ENCODE measurements at places on chromosomes 7 and 10.
A peak's percentile ranks its signal among the peaks of the same experiment; 100 is the strongest.

DNA sequence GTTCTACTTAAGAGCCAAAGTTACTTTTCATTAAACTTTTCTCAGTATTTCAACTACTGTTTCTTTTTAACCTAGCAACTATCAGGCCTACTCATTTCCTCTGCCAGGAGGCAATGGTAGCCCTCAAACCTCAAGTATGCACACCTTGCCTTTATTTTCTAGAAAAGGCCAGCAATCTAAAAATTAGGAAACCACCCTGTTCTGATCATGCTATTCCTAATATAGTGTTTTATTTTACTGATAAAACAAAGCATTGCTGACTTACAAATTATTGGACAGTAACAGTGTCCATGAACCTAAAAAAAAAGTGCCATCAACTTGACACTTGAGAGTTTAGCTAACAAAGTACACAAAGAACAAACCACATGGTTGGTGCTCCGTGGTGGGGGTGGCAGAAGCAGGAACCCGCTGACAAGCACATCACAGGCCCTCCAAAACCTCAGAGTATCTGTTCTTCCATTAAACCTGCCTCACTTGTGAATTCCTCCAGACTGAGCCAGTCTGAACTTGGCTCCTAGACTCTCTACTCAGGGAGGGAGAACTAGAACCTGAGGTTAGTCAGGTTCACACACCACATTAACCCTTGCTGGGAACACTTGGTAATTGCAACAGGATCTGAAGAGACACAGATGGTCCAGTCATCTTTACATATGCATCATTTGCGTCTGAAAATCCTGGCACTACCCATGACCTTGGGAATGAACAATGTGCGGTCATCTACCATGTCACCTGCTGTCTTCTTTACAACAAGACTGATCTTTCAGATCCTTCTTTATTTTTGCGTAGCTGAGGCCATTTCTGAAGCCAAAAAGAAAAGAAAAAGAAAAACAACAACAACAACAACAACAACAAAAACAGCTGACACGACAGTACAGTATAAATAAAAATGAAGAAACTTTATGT is 31.9 kb downstream of the PIP4K2A start:
- peak; percentile 62 for DNase-seq

DNA sequence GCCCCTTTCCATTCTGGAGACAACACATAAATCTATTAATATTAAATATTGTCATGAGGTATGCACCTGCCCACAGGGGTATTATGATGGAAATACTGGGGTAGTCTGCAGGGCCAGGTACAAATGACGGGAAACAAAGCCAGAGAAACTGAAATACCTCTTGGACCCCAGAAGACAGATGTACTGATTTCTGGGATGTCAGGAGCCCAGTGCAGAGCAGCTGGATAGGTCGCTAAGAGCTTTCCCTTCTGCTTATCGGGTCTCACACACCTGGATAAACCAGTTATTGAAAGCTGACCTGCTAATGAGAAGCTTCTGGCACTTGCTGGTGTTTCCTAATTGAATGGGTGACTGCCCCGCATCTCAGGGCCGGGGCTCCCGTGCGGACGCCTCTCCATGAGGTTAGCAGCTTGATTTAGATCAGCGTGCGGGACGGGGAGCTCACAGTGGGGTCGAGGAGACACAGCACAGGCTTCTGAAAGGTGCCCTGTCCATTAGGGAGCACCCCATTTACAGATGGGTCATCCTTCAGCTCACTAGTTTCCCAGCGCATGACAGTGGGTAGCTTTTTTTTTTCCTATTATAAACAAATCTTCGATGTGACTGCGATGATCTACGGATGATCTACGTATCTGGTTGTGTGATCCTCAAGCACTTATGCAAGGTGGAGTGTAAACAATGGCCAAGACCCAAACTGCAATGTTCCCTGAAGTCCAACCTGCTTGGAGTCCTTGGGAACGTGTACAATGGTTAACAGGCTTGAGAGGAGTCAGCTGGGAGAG is 1.5 kb upstream of the INSIG1 start:
- no peak for DNase-seq

DNA sequence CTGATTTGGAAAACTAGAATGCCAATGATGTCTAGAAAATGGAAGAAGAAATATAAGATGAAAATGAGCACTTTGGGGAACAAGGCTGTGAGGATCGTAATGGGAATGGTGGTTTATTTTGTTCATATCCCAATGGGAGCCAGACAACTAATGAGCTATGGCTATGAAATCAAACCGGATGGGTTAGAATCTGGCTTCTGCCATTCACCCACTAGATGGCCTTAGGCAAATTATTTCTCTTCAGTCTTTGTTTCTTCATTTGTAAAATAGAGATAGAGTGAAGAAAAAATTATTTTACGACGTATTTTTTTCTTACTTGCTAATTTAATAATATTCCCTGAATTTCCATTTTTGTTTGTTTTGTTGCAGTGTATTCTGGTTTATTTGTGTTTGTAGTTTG is 572.1 kb upstream of the IGFBP3 start:
- DNase-seq: no peak

DNA sequence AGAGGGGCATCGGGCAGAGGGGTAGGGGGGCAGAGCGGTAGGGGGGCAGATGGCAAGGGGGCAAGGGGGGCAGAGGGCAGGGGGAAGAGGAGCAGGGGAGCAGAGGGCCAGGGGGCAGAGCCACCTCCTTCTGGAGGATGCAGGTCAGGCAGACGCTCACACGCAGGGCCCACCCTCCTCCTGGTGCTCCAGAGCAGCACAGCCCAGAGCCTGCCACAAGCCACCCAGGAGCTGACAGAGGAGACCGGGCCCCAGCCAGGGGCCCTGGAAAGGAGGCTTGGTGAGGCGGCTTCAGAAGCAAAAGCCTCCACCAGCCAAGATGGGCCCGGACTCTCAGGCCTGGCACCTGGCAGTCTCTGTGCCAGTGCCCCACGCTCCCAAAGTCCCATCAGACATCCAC is 13.1 kb downstream of the MAD1L1 start:
- DNase-seq: no peak

GRCh38 chr7:156305351-156305750 is 335.2 kb upstream of the RNF32 start:
- no peak for DNase-seq

- no peak for DNase-seq
Observed at GRCh38 chr7:149423449-149424110, 37.3 kb downstream of the ZNF777 start.

DNA sequence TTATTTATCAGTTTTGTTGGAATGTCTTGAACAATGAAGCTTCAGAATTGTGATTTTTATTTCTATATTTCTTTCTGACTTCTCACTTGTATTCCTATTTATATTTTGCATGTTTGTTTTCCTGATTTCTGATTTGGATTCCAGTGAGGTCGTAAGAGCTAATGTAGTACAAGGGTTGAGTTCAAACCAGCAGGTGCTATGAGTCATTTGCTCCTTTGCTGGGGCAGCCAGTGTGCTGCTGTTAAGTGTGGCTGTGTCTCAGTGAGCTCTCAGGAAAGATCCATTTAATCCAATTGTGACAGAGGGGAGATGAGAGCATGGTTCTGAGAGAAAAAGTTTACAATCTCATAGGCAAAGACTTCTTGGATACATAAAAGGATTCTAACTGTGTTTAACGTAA is 48.6 kb downstream of the MCU start:
- DNase-seq: no peak

GRCh38 chr7:376306-377079 is 86.5 kb downstream of the FOXL3 start:
- no peak for DNase-seq

GRCh38 chr7:7920056-7920455 is 48.5 kb upstream of the GLCCI1 start:
- no peak for DNase-seq

DNA sequence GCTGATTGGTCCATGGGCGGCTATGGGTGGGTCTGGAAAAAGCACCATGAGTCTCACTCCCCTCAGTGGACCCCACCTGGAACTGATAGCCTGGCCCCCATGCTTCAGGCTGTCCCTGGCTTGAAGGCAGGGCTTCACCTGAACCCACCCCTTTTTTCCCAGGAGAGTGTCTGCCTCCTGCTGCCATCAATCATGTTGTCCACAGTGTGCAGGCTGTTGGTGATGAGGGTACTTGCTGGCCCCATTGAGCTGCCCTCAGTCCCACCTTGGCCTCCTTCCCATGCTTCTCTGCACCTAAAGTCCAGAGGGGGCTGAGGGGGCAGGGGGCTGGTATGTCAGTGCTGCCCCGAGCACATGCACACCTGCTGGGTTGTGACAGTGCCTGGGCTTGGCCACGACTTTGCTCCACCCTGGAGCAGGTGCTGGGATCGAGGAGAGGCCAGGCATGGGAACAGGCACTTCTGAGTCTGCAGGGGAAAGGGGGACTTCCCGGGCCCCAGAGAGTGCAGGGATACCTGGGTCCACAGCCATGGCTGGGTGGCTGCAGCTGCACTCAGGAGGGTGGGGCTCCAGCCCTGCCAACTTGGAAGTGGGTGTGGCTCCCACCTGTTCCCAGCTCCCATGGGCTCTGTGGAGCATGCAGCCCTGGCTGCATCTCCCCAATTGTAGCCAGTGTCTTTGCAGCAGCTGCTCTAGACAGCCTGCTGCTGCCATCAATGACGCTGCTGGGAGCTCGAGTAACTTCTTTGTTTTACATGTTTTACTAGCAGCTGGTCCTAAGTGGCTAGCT is 56.9 kb downstream of the ADK start:
- no peak for DNase-seq

DNA sequence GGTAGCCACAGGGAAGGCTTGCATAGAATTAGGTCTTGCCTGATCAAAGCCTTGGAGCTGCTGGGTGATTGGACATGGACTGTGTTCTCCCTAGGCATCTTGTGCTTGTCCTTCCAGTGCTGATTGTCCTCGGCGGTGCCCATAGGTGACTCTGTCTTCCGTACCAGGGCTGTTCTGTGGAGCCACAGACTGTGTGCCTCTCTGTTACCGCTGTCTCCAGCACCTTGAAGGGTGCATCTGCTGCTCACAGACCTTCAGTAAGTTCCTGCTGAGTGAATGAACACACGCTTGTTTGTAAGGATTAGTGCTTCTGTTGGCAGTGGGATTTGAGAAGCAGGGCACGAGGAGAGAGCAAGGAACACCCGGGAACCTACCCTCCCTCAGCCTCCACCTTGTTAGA is 116.7 kb downstream of the CELF2 start:
- no peak for DNase-seq

GRCh38 chr7:41882256-41882655 is 179.4 kb upstream of the INHBA start:
- DNase-seq: no peak

DNA sequence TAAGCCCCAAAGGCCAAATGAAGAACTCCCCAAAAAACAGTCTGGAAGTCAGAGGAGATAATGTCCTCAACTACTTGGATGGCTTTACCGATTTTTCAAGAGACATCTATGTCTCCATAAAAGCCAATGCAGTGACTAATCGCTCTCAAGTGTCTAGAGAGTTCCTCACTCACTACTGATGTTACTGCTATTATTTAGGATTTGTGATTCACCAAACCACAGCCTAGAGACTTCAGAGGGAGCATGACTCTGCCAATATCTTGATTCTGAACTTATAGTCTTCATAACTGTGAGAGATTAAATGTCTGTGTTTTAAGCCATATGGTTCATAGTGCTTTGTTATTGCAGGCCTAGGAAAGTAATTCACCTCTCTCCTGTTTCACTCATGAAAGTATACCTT is 160.2 kb downstream of the IPMK start:
- peak; percentile 93 for DNase-seq

GRCh38 chr7:80679921-80680907 is 41.8 kb downstream of the CD36 start:
- no peak for DNase-seq

- DNase-seq: no peak
Observed at GRCh38 chr7:35524112-35524804, 170.7 kb downstream of the HERPUD2 start.

GRCh38 chr7:66529883-66530610 is 98.6 kb upstream of the KCTD7 start:
- DNase-seq: no peak

DNA sequence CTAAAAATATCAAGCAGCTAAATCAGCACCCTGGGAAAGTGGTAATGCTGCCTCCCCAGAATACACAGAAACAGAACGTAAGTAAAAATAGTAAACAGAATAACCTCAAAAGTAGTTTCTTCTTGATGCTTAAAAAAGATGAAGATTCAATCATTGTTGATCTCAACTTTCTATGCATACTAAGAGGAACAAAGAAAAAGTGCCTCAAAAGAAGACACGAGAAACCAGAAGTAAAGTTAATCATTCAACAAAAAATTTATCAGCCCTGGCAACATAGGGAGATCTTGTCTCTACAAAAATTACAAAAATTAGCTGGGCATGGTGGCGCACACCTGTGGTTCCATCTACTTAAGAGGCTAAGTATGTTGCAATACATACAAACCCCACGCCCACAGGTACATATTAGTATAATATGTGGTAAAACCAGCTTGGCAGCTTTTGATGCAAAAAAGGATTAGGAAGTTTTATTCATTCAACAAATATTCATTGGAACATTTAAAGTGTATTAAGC is 153.7 kb downstream of the NRBF2 start:
- DNase-seq: no peak

- peak; percentile 2 for DNase-seq
Observed at GRCh38 chr10:99595770-99596465, 24.3 kb downstream of the SLC25A28 start.

DNA sequence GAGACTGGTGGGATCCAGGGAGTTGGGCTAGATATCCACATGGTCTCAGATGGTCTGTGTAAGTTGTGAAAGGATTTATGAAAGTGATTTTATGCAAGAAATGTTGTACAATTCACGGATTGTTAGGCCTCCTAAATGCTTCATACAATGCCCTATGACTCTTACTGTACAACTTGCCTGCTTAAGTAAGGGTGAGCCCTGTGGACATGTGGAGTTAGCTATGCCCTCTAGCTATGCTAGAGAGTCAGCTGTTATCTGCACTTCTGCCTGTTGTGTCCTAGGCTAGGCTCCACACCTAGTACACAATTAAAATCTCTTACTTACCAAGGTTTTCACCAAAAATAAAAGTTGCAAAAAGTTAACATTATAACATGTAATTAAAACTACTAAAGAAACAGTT is 1.7 kb upstream of the CFAP43 start:
- no peak for DNase-seq

DNA sequence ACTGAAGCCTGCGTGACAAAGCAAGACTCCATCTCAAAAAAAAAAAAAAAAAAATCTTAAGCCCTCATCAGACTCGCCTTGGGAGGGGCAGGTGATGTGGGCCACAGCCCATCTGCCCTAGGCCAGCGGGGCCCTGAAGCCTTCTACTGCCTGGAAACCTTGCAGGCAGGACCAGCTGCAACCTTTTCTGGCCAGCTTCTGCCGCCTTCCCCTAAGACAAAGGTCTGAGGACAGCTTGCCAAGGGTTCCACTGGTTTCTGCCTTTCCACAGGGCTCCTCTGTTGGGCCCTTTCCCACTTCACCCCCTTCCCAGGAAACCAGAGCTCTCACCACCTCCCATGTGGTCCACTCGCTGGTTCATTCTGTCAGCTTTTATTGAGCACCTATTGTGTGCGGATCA is 35.2 kb downstream of the UBTD1 start:
- no peak for DNase-seq

GRCh38 chr10:132459301-132460003 is 62.5 kb downstream of the PWWP2B start:
- no peak for DNase-seq

- no peak for DNase-seq
Observed at GRCh38 chr7:83870515-83870914, 221.6 kb upstream of the SEMA3E start.

All from fibroblast of skin of right biceps (primary cell).